ENCODE measurements at places on chromosomes 7 and 10. TPM values are rescaled to one million over a fixed set of nuclear protein-coding genes. Genes with fewer than 3 reads are reported as not detected.

Gene AKR1C2
- 1.7 TPM for total RNA-seq

- no peak for DNase-seq
These were observed 4.9 kb downstream of the ARMC3 start for GRCh38 chr10:22932626-22933370.

Gene HMX3
- not detected for total RNA-seq

Gene SEMA3A
- 1.7 TPM for total RNA-seq

Gene CACNB2
- total RNA-seq = not detected

Gene GRM3
- total RNA-seq = not detected

DNA sequence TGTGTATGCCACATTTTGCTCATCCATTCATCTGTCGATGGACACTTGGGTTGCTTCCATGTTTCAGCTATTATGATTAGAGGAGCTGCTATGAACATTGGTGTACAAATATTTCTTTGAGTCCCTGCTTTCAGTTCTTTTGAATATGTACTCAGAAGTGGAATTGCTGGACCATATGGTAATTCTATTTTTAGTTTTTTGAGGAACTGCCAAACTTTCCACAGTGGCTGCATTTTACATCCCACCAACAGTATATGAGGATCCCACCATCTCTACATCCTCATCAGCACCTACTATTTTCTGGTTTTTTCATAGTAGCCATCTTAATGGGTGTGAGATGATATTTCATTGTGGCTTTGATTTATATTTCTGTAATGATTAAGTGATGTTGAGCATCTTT, 44.7 kb upstream of the ZMIZ2 start:
- no peak for DNase-seq
